Lung (tissue), 17 donors: ENCODE measurements at places on chromosomes 16 and 17.
A peak's percentile ranks its signal among the peaks of the same experiment; 100 is the strongest.

GRCh38 chr16:84732674-84733352, 33.0 kb downstream of the USP10 start:
- peaks cover 4% of the 10 kb centered on the region for H3K4me1 ChIP-seq
- no peaks in the 10 kb centered on the region for H3K27me3 ChIP-seq
- no peak overlapping the region for H3K4me3 ChIP-seq
- no peak for DNase-seq
- peaks cover 7% of the 10 kb centered on the region for H3K36me3 ChIP-seq

- no peak for DNase-seq
- no peaks in the 10 kb centered on the region for H3K27me3 ChIP-seq
- no peak overlapping the region for H3K4me3 ChIP-seq
- no peak overlapping the region for H3K27ac ChIP-seq
Observed at GRCh38 chr16:6926762-6927161, 405.9 kb upstream of the RBFOX1 start.

DNA sequence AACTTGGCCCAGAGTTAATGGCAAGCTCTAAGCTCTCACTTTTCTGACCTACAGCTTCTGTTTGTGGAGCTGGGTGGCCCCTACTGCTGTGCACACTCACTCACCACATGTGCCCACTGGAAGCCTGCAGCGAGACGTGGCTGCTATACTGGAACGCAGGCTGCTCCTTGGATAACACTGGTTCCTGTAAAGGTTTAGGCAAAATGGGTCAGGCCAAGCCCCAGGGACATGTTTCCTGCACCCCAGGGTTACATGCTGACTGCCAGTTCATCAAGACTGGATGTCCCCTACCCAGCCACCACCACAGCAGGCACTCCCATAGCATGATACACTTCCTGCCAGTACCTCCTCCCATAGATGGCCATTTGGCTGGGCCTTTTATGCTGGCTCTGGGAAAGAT, 8.3 kb downstream of the POLDIP2 start:
- DNase-seq, result no peak
- no peaks in the 10 kb centered on the region for H3K27me3 ChIP-seq
- no peaks in the 10 kb centered on the region for H3K4me1 ChIP-seq
- peaks cover 65% of the 10 kb centered on the region for H3K36me3 ChIP-seq

DNA sequence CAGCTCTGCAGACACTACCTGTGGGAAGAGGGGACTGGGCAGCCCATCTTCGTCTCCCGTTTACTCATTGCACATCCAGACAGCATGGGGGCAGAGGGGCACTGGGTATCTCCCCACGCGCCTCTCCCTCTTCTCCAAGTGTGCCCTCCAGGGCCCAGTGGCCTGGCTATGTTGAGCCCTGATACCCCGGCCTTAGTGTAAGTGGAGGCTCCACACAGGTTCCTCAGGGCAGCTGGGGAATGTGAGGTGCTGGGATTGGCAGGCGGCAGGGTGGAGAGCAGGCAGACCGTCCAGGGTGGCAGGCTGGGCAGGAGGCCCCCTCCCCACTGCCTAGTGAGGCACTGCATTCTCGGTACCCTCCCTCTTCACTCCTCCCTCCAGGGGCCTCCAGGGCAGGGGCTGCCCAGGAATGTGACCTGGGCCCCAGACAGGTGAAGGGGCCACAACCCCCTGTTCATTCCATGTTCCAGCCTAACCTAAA, 13.2 kb upstream of the NAGLU start:
- peak overlapping the region; percentile 84 for H3K27ac ChIP-seq
- H3K4me1 ChIP-seq, result peaks cover 28% of the 10 kb centered on the region
- no peaks in the 10 kb centered on the region for H3K27me3 ChIP-seq
- H3K36me3 ChIP-seq, result peaks cover 18% of the 10 kb centered on the region
- DNase-seq, result no peak

GRCh38 chr17:72219137-72219823, 98.5 kb downstream of the SOX9 start:
- H3K4me1 ChIP-seq, result peaks cover 8% of the 10 kb centered on the region
- H3K27ac ChIP-seq, result no peak overlapping the region
- peak; percentile 30 for DNase-seq
- no peaks in the 10 kb centered on the region for H3K36me3 ChIP-seq
